GDM1 (cell line): ENCODE measurements at places on chromosomes 6 and 20.

DNA sequence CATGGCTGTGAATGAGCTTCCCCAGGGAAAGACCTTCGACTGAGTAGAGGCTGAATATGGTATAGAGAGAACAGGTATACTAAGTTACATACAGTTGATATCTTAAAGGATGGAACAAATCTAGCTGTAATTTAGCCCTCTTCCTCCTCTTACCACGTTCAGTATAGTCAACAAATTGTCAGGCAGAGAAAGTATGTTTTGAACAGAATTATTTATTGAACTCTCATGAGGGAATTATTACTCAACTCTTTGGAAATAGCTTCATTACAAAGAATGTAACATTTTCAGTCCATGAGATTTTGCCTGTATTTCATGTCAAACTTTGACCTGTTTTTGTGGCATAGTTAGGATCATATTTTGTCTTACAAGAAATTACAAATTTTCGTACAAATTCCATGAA lies 63.0 kb downstream of the SH3BGRL2 start:
- DNase-seq = no peak

DNA sequence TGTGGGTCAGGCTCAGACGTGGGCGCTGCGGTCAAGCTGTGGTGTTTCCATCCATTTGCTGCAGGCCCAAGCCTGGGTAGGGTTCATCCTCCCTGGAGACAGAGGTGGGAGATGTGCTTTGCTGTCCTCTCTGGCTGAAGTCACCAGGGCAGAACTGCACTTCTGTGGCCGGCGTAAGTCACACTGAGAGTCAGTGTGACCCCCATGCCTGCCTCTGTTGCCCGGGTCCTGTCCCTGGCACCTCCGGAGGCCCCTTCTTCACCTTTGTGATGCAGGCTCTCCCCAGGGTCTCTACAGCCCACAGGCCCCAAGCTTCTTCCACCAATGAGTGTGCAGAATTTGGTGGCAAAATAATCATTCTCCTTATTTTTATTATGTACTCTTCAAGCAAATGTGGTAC lies 53.8 kb upstream of the DACT2 start:
- no peak for DNase-seq

- no peak for DNase-seq
Observed at GRCh38 chr6:26660000-26660361, 435 bp upstream of the ZNF322 start.

DNA sequence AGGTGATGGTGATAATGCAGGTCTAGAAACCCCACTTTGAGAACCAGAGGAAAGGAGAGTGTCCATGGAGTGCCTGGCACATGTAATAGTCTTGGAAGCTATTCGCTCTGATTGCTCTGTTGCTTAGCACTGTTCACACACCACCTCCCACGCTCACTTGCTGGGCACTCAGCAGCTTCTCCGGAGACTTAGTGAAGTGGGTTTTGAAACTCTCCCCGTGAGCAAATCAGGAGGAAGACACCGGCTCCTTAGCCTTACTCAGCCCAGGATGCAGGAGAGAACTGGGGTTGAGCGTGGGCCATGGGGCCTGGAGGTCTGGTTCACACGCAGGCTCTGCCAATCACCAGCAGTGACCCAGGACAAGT lies 22.2 kb downstream of the BMP7 start:
- no peak for DNase-seq

DNA sequence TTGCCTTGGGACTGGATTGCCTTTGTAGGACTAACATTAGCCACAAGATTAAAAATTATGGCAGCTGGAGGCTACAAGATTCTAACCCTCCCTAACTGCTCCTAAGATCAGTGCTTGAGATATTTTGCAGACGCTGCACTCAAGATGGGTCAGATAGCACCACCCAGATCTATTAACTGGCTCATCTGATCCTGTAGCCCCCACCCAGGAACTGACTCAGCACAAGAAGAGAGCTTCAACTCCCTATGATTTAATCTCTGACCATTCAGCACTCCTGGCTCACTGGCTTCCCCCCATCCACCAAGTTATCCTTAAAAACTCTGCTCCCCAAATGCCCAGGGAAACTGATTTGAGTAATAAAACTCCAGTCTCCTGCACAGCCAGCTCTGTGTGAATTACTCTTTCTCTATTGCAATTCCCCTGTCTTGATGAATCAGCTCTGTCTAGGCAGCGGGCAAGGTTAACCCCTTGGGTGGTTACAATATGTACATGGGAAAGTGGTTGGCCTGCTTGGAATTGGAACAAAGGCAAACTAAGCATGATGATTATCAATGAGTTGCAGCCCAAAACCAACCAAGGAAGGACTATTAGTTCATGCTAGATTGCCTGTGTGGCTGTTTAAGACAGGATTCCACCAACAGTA lies 111.3 kb downstream of the OR2B2 start:
- DNase-seq = no peak

DNA sequence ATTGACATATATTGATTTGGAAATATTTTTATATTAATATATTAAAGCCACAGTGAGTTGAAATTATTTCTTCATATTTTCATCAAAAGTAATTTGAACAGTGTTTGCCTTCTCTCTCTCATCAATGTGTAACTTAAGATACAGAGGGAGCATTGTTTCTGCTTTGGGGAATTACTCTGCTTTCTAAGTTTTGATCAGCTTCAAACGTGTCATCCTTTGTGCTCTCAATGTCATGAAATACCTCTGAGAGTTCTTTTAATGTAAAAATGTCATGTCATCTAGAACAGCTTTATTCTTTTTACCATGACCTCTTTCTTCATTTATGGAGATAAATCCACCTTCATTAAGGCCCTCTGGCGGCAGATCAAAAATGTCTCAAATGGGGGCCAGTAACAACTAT lies 259.4 kb upstream of the STXBP5 start:
- DNase-seq = no peak

- no peak for DNase-seq
Observed at GRCh38 chr6:158242071-158242606, 70.1 kb upstream of the TULP4 start.

DNA sequence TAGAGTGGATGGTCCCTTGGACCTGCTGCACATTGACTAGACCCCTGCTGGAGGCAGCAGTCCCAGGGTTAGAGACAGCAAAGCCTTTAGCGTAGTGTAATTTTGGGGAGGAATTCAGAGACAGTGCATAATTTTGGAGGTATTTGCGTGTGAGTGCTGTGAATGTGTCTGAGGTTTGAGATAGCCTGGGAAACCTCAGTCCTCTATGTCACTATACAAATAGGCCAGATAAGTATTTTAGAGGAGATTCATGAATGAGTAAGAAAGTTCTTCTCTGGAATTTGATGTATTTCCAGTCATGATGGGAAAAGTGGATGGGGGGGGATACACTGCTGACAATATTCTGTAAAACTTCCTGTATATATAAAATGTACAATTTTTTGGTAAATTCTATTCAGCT lies 25.8 kb upstream of the MTRF1L start:
- no peak for DNase-seq

GRCh38 chr20:34024723-34025351 lies 31.1 kb downstream of the RALY start:
- DNase-seq = no peak

DNA sequence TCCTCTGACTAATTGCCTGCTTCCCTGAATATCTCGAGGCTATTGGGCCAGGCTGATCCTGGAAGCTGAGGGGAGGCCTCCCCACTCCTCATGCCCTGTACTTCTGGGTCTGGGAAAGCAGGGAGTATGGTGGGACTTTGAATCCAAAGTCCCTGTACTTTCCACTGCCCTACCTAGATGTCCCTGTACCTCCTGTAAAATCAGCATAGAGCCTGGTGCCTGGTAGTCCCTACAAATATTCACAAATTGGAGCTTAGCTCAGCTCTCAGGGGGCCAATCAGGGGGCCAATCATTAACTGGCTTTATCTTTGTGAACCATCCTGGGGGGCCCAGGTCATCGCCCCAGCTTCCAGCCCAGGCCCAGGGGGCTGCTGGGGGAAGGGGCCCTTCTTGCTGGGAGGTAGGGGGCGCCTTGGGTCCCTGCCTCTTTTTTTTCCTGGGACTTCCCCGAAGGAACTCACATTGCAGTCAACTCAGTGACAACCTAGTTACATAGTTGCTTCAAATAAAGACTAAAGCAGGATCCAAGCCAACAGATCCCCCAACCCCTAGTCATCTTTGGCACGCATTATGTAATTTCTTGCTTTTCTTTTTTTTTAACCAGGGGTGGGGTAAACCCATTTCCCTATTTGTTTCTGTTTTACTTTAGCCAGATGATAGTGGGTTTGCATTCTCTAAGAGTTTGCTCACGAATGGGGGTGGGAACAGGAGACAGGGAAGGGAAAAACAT lies 6.9 kb upstream of the VEGFA start:
- DNase-seq = no peak

GRCh38 chr6:160137130-160137988 lies 15.7 kb downstream of the SLC22A1 start:
- no peak for DNase-seq

- no peak for DNase-seq
Observed at GRCh38 chr20:50126662-50127061, 13.7 kb upstream of the UBE2V1 start.

DNA sequence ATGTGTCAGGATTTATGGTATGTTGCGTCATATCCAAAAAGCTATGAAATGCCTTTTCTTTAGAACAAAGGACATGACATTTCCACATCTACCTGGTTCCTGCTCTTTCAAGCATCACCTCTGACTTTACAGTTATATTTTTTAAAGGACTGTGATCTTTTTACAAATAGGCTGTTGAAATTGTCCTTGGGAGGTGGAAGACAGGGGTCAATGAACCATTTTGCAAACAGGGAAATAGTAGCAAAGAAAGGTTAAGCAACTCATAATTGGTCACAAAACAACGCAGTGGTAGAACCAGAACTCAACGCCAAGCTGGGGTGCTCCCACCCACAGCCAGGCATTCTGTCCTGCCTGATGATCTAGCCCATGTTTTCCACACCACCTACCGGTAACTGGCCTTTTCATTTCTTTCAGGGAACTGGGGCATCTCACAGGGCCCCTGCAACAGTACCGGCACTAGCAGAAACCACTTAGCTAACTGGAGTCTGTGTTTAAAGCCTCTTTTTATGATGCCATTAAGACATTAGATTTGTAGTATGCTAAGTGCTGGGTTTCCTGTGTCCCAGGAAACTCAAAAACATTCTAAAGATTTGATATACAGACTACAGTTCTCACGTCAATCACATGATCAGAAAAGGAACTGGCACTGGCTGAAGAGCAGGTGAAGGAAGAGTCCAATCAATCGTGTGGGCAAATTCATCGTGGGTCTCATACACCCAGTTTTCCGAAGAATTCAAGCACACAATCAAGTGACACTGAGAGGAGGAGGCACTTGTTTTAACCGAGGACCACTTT lies 13.9 kb downstream of the ZNF217 start:
- DNase-seq = no peak

DNA sequence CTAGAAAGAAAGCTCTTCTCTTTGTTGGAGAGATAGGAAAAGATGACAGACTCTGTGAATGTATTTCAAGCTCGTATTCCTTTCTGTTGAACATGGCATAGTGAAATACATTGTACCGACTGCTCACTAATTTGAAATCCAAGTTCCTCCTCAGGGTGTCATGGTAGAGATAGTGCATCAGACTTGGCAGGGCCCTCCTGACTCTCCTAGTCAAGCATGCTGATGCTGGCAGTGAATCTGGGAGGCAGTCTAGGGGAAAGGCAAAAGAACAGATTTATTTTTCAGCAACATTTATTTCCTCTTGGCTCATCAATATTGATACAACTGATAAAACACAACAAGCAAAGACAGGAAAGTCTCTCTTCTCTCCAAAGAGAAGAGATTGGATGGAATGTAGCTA lies 356.3 kb upstream of the IRAK1BP1 start:
- DNase-seq = no peak

GRCh38 chr20:30922129-30922528 lies 335.3 kb upstream of the DEFB115 start:
- no peak for DNase-seq

GRCh38 chr6:30847421-30847970 lies 36.8 kb upstream of the DDR1 start:
- DNase-seq = no peak

- DNase-seq = no peak
Observed at GRCh38 chr6:133242637-133243585, 1.8 kb downstream of the EYA4 start.

GRCh38 chr6:43956478-43956877 lies 170.8 kb downstream of the MRPL14 start:
- DNase-seq = no peak

DNA sequence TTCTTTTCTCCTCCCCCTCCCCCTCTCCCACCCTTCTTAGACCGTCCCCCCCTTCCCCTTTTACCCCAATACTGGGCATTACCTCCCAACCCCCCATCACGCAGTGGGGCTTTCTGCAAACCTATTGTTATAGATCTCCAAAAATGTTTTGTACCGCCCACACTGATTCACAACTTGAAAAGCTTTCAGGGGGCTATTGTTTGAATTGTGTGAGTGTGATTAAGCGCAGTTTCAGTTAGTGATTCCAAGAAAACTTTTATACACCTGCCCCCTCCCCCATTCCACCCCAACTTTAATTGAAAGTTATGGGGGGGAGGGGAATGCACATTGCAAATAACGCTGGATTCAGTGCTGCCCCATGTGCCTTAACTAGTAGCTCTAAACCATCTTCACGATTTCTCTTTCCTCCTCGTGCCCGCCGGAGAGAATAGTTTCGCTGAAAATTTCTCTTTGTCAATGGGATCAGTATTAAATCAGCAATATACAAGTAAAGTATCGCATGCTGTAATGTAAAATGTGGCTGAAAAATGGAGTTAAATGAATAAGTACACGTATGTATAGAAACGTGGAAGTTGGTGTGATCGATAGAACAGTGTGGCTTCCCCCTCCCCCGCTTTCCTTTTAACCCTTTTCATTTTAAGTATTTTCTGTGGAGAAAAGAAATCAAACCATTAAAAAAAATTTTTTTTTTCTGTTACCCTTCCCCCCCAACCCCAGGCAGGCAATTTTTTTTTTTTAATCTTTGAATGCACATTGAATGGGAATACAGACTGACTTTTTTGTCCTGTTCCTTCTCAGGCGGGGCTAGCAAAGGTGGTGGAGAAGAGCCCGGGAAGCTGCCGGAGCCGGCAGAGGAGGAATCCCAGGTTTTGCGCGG lies 632 bp downstream of the LIN28B start:
- DNase-seq = no peak

- no peak for DNase-seq
Observed at GRCh38 chr20:8425802-8426201, 293.7 kb downstream of the PLCB1 start.
